Nucleus accumbens (tissue), 56 donors: ENCODE measurements at places on chromosomes 13 and 19.
A peak's percentile ranks its signal among the peaks of the same experiment; 100 is the strongest.

GRCh38 chr19:21314676-21315075 is 14.5 kb downstream of the ZNF708 start:
- no peak for DNase-seq

DNA sequence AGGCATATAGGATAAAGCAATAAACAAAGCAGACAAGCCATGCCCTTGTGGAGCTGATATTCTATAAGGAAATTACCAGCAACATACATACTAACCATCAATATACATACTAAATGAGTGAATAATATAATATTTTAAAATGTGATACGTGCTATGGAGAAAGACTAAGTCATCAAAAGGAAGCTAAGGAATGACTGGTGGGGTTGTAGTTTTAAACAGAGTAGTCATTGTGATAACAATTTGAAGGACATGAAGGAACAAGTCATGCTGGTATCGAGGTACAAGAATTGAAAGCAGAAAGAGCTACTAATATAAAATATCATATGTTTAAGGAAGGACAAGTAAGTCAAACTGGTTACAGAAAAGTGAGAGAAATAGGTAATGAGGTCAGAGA is 894.9 kb upstream of the PCDH9 start:
- no peak for DNase-seq

DNA sequence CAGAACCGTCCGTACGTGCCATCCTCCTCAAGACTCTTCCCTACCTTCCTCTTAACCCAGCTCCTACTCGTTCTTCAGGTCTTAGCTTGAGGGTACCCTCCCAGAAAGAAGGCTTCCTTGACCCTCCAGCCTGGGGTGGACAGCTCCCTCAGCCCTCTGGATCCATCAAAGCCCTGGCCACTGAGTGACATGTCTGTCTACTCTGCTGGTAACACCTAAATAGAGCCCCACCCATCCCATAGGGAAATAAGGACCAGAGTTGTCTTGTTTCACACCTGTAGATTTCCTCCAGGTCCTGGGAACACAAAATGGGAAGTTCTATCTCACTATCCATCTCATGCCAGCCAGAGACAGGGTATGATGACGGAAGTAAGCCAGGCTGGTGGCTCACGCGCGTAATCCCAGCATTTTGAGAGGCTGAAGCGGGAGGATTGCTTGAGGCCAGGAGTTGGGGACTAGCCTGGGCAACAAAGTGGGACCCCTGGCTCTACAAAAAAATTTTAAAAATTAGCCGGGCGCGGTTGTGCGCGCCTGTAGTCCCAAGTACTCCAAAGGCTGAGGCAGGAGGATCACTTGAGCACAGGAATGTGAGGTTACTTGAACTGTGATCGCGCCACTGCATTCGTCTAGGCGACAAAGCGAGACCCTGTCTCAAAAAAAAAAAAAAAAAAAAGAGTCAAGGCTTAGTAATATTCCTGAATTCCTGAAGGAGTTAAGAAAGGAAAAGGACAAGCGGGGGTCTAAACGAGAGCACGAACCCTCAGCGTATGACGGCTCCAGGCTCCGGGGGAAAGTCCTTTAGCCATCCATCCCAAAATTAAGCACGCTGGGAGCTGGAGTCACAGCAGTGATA is 566 bp upstream of the CCDC97 start:
- no peak for DNase-seq

GRCh38 chr19:3265432-3265831 is 41.0 kb downstream of the CELF5 start:
- no peak for DNase-seq

- DNase-seq, result no peak
Measured at GRCh38 chr13:98301721-98302120, 124.7 kb upstream of the RNF113B start.

GRCh38 chr13:28743499-28744083 is 24.8 kb upstream of the SLC46A3 start:
- DNase-seq, result no peak

- DNase-seq, result no peak
Measured at GRCh38 chr13:30789166-30789862, 54.0 kb downstream of the ALOX5AP start.

- DNase-seq, result no peak
Measured at GRCh38 chr19:12773571-12773970, 1.8 kb downstream of the HOOK2 start.

GRCh38 chr19:6381030-6381750 is 5.5 kb upstream of the PSPN start:
- DNase-seq, result peak; percentile 35

DNA sequence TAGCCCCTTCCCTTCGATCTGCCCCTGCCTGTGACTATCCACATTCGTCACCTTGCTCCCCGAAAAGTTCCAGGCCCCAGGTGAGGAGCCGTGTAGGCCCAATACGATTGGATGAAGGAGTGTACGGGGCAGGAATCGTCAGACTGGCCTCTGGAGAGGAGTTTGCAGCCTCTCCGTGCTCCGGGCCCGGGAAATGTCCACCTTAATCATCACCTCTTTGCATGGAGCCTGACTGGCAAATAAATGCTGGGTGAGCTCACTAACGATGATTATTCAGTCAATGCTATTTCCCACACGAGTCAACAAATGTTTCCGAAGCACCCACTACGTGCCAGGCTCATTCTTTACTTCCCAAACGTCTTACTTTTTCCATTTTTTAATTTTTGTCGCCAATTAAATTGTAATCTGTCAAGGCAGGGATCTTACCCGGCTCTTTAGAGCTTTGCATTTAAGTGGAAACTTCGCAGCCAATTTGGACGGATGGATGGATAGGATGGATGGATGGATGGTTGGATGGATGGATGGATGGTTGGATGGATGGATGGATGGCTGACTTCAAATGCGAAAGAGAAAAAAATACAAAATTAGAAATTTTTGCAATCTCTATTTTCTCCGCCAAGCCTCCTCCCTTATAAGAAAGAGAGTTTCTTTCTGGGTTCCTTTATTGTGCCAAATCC is 45.8 kb downstream of the TGDS start:
- no peak for DNase-seq

DNA sequence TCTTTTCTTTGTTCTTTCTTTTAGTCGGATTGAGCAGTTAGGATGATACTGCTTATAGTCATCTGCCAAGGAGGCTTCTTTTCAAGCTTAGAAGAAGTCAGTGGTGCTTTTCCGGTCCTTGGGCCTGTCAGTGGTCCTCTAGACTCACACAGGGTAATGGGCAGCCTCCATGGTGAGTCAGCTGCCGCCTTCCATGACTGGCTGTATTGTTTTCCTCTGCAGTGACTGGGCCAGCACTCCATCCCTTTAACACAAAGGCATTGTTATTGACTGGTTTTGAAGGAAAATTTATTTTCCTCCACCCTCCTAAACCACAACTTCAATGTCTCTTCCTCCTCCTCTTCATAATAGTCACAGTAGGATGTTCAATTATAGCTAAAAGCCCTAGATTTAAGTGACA is 47.1 kb upstream of the CNMD start:
- DNase-seq, result peak; percentile 69

- no peak for DNase-seq
Measured at GRCh38 chr19:42555801-42556200, 27.5 kb upstream of the CEACAM1 start.

DNA sequence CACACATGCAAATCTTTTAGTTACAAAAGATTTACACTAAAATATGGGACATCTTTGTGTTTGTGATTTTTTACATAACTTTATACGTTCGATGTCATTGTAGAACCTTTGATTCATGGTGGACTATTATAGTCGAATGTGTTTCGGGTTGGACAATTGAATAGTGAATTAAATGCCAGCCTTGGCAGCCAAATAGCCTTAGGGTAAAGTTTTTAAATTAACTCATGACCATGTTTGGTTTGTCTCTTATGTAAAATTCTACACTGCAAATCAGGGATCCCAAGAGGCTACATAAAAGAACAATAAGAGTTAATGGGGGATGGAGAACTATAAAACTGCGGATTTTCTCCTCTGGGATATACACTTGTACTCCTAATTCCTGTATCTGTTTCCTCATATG is 1735.6 kb upstream of the SPRY2 start:
- no peak for DNase-seq

DNA sequence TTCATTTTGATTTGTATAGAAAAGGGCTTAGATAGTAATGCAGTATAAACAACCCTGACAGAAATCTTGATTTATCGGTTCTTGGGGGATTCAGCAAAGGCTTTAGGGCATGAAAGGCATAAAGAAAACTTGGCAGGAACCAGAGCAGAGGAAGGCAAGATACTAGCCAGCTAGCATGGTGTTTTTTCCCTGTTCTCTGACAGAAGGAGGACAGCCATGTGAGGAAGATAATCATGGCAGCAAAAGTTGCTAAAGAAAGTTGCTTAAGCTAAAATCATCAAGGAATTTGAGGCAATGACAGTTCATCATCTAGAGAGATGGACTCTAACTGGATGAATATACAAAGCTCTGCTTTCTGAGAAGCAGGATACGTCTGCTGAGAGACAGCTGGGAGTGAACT is 294.1 kb downstream of the KCNRG start:
- DNase-seq, result no peak

DNA sequence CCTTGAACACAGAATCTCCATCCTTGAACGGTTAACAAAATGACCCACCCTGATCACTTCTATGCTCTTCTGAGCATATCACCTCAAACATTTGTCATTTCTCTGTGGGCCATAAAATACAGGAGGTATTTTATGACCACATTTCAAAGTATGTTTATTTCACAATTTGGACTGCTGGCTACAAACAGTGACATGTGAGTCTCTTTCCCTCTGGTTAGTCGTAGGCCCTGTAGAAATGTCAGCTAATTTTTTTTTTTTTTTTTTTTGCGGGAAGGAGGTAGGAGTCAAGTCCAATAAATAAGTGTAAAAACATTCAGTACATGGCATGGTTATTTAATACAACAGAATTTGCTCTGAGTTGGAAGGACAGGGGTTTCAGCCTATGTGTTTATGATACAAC is 70.7 kb downstream of the FOXO1 start:
- no peak for DNase-seq

GRCh38 chr19:17097593-17098126 is 22.1 kb downstream of the MYO9B start:
- DNase-seq, result no peak
